ENCODE measurements at places on chromosomes 12 and 14. TPM values are rescaled to one million over a fixed set of nuclear protein-coding genes. Genes with fewer than 3 reads are reported as not detected.

GRCh38 chr12:65642061-65642661, 182.1 kb upstream of the HMGA2 start:
- DNase-seq: no peak
- H3K27me3 ChIP-seq: no peaks in the 10 kb centered on the region
- H3K27ac ChIP-seq: no peak overlapping the region
- H3K4me1 ChIP-seq: no peaks in the 10 kb centered on the region

DNA sequence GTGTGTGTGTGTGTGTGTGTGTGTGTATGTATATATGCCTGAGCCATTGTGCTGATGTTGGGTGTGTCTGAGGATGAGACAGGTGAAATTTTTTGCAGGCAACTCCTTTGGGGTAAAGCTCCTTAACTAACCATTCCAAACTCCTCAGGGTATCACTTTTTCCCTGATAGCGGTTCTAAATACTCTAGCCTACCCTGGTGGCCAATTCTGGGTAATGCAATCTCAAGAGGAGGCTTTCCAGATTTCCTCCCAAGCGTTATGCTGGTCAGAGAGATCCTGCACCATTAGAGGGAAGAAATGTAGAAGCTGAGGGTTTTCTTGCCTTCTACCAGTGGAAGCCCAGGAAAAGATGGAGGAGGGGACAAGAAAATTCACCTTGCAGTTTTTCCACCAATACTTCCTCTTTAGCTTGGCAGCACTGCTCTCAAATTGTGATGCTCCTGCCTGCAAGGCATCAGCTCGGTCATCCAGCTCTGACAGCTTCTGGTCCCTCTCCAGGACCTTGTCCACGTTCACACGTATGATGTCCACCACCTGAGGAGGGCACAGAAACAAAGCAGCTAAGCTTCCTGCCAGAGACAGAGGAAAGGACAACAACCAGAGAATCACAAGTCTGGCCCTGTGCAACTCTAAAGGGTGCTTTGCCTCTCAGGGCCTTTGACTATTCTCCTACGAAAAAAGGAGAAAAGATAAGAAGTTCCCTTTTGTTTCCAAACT, 4.9 kb downstream of the VAMP1 start:
- no peaks in the 10 kb centered on the region for H3K27me3 ChIP-seq
- peaks cover 12% of the 10 kb centered on the region for H3K4me1 ChIP-seq
- no peak overlapping the region for H3K27ac ChIP-seq
- H3K36me3 ChIP-seq: peaks cover 9% of the 10 kb centered on the region
- DNase-seq: peak; percentile 86

GRCh38 chr14:104323551-104324175, 185.3 kb downstream of the KIF26A start:
- no peaks in the 10 kb centered on the region for H3K36me3 ChIP-seq
- H3K27me3 ChIP-seq: peaks cover 6% of the 10 kb centered on the region
- no peak overlapping the region for H3K4me3 ChIP-seq
- peak; percentile 29 for DNase-seq

GRCh38 chr12:23399402-23399933, 550.0 kb downstream of the SOX5 start:
- no peaks in the 10 kb centered on the region for H3K36me3 ChIP-seq
- no peak overlapping the region for H3K27ac ChIP-seq
- no peaks in the 10 kb centered on the region for H3K4me1 ChIP-seq
- H3K27me3 ChIP-seq: no peaks in the 10 kb centered on the region
- no peak overlapping the region for H3K4me3 ChIP-seq

- no peak overlapping the region for H3K4me3 ChIP-seq
- H3K27ac ChIP-seq: no peak overlapping the region
- H3K4me1 ChIP-seq: no peaks in the 10 kb centered on the region
- peak; percentile 76 for DNase-seq
- no peaks in the 10 kb centered on the region for H3K27me3 ChIP-seq
These were observed 118.0 kb downstream of the TBX5 start for GRCh38 chr12:114287821-114288525.

SYNE3 gene
- 18.5 TPM for total RNA-seq

- no peaks in the 10 kb centered on the region for H3K4me1 ChIP-seq
- H3K36me3 ChIP-seq: no peaks in the 10 kb centered on the region
- no peak overlapping the region for H3K27ac ChIP-seq
- H3K4me3 ChIP-seq: peak overlapping the region; percentile 3
- no peaks in the 10 kb centered on the region for H3K27me3 ChIP-seq
- DNase-seq: no peak
These were observed 2.8 kb downstream of the CLEC1A start for GRCh38 chr12:10095971-10096370.

NANOG gene
- total RNA-seq: 0.16 TPM

DNA sequence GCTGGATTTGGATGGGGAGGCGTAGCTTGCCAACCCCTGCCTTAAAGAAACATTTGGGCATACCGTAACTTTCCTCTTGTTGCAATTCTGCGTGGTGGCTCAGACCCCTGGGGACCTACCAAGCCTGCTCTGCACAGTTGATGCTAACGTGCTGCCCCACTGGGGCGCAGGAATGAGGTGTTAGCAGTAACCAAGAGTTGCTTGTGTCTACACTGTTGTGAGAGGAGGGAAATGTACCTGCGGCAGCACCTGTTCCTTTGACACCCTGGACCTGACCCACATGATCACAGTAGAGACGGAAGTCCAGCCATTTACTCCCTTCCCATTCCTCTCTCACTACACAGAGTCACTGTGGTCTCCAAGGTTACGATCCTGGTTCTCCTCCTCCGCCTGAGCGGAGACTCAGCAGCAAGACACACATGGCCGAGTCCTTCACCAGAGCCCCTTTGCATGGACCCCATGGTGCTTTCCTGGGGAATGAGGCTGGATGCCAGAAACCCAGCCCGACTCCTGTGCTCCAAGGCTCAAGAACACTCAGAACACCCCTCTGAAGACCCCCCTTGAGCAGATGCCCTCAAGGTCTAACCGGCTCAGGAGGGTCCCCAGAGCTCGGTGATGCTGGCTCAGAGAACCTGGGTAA, 84.8 kb downstream of the FBXL14 start:
- H3K27me3 ChIP-seq: no peaks in the 10 kb centered on the region
- H3K27ac ChIP-seq: no peak overlapping the region
- DNase-seq: peak; percentile 52
- H3K36me3 ChIP-seq: no peaks in the 10 kb centered on the region
- H3K4me3 ChIP-seq: no peak overlapping the region

DNA sequence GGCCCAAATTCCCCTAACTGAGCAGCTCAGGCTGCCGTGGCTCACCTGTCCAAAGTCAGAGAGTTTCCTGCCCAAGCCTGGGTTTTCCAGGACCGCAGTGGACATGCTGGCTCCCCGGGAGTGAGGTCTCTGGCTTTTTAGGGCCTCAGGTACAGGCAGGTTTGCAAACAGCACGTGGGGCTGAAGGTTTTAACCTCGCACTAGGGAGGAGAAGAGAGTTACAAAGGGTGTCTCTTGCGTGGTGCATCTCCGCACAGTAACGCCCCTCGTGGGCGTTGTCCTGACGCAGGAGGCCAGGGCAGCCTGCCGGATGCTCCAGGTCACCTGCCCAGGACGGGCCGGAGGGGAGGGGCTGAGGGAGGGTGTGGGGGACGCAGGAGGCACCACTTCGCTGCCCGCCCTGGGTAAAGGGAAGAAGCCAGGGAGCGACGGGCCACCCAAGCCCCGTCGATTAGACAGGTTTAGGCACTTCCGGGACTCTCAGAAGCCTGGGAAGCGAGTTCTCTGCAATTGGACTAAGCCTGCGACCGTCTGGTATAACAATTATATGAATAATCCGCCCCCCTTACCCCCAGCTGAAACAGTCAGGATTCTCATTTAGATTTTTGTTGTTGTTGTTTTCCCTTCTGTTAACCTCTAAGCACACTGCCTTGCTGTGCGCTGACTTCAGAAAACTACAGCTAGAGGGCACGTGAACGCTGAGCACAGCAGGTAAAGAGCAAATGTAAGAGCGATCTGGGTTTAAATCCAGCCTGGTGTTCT, at the start of gene PAH:
TSS of gene PAH (minus strand) at position 219 of the 762 bp plus-strand sequence. CDS start at position 105, 114 bp downstream.
- no peaks in the 10 kb centered on the region for H3K4me1 ChIP-seq
- peak; percentile 24 for DNase-seq
- no peaks in the 10 kb centered on the region for H3K36me3 ChIP-seq
- H3K27ac ChIP-seq: peak within 1 kb of the TSS; percentile 81
- H3K4me3 ChIP-seq: no peak within 1 kb of the TSS
- no peaks in the 10 kb centered on the region for H3K27me3 ChIP-seq

DNA sequence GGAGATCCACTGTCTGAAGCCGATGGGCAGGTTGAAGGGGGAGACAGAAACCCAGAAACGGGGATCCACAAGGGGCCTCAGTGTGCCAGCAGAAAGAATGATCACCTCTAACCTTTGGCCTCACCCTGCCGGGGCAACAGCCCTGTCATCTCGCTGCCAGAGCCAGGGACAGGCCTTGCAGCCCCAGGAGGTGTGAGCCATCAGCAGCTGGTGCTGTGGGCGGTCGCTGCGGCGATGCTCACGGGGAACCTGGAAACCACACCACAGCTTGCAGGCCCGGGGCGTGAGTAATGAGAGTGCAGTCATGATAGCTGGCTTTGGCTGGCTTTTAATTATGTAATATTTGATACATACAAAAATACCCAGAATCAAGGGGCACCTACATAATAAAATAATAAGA, 4.7 kb upstream of the TTC7B start:
- H3K4me3 ChIP-seq: no peak overlapping the region
- no peak overlapping the region for H3K27ac ChIP-seq
- H3K36me3 ChIP-seq: no peaks in the 10 kb centered on the region
- H3K4me1 ChIP-seq: peaks cover 5% of the 10 kb centered on the region

DNA sequence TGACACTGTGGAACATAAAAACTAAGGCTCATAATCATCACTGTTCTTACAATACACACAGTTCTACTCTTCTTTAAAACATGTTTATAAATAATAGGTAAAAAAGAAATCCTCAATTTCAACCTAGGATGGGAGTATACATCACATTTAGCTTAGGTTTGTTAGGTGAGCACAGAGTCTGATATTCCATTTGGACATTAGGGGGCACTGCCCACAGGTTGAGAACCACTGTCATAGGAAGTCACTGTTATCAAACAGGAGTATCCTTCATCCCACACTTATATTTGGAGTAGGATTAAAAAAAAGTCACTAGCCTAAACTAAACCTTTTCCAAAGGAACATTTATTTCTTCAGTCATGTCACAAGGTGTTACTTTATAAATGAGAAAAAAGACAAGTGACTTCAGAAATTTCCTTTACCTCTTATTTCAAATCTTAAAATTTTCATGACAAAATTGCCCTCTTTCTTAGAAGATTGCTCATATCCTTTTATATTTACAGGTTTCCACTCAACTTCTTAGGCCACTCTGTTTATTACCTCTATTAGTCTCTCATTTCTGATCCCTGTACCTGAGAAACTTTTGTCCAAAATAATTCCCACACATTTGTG, 240.6 kb downstream of the CPNE8 start:
- H3K4me1 ChIP-seq: no peaks in the 10 kb centered on the region
- no peak overlapping the region for H3K4me3 ChIP-seq
- no peaks in the 10 kb centered on the region for H3K27me3 ChIP-seq
- H3K27ac ChIP-seq: no peak overlapping the region

LTB4R2 gene
- total RNA-seq: 9.2 TPM

DNA sequence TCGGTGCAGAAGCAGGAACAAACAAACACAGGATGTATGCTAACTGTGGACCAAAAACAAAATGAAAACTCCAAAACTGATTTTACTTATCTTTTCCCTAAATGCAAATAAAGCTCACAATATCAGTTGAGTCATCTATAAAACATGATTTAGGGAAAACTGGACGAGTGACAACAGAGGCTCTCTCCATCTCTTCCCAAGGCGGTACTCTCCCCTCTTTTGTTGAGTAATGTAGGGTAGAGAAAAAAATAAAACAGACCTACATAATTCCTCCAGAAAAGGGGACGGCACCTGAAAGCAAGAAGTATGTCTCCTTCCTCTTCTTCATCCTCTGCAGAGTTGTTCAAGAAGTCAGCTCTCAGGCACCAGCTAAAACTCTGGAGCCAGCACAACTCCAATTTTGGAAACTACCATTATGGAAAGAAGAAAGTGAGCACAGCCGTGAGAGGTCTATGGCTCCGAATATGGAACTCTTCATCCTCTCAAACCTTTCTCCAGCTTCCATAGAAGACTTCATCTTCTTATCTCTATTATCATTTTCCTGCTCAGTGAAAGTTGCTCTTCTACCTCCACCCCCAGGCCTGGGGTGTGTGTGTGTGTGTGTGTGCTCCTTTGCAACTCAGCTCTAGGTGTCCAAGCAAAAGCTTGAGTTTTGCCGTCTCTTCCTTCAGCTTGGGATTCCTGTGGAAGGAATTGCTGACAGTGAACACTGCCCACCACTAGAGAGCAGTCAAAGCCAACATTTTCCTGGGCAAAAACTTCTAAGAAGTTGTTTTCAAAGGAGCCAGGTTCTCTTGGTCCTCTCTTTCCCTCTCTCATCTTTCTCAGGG, 155.4 kb downstream of the DIO2 start:
- peak; percentile 81 for DNase-seq
- no peaks in the 10 kb centered on the region for H3K36me3 ChIP-seq
- H3K4me1 ChIP-seq: no peaks in the 10 kb centered on the region
- H3K27me3 ChIP-seq: no peaks in the 10 kb centered on the region

DNA sequence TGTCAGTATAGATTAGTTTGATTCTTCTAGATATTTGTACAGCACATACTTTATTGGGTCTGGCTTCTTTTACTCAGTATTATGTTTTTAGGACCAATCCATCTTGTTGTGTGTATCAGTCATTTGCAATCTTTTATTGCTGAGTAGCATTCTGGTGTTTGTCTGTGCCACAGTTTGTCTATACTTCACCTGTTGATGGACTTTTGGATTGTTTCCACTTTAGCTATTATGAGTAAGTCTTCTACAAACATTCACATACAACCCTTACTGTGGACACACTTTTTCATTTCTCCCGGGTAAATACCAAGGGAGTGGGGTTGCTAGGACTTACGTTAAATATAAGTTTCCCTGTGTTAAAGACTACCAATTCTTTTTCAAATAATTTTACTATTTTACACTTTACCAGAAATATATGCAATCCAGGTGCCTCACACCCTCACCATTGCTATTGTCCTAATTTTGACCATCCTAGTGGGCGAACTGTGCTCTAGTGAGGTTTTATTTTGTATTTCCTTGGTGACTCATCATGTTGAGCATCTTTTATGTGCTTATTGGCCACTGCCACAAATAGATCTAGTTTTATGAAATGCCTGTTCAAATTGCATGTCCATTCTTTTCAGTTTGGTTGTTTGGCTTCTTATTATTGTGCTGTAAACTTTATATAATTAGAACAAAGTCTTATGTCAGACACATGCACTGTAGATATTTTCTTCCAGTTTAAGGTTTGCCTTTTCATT, 304.7 kb upstream of the TMTC1 start:
- no peaks in the 10 kb centered on the region for H3K27me3 ChIP-seq
- no peaks in the 10 kb centered on the region for H3K4me1 ChIP-seq
- DNase-seq: no peak

DNA sequence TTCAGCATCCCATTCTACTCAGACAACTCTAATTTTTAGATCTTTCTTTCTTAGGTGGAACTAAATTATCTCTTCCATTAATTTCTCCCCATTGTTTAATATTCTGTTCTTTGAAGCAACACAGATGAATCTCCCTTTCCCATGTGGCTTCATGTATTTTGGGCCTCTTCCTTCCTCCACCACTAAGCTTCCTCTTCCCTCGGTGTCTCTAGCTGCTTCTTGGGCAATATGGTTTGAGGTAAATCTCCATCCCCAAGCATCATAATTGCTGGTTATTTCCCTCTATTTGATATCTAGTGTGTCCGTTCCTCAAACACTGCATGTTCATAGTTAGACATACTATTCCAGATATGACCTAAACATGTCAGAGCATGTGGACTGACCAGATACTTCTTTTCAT, 119.2 kb downstream of the PELI2 start:
- H3K27me3 ChIP-seq: no peaks in the 10 kb centered on the region
- no peaks in the 10 kb centered on the region for H3K4me1 ChIP-seq
- no peaks in the 10 kb centered on the region for H3K36me3 ChIP-seq
- no peak for DNase-seq

Data from kidney (tissue), 22 donors.